ENCODE measurements at places on chromosomes 5 and 9.

DNA sequence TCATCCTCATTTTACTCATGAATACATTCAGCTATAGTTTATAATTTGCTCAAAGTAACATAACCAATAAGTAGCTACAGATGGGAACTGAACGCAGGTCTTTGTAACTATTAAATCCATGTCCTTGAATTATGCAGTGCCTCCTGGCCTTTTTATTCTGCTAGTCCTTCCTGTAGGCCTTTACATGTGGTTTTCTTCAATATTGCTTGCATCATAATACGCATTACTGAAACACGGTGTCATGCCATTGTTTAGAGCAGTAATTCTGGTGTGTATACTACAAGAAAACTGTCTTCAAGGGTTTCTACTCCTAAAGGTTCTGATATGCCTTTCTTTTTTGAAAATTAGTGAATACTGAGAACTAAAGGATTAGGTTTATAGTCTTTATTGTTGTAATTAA, 20.7 kb downstream of the CWC27 start:
- no peak for DNase-seq

DNA sequence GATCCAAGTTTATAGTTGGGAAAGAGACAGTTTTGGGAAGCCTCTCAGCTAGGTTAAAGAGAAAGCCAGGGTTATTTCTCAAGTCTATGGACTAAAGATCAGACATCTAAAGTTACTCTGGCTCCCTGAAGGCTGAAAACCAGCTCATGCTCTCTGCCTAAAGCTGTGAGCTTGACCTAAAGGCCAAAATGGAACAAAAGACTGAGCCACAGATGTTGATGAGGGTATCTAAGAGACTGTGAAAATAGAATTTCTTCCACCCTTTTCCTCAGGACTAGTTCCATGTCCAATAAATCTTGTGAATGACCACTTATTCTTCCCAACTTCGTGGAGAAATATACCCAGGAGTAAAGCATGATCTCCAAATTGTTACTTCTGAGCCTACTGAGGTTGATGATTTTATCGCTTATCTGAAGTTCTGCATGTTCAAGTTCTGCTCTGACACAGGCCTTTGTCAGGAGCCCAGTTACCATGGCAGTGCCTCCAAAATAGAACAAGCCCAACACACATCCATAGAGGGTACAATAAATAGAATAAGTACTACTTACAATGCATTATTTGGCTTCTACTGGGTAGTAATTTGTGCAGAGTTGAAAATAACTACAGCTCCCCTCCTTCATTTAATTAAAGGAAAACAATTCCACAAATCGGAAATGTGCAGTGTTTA, 373.6 kb downstream of the NTRK2 start:
- no peak for DNase-seq

GRCh38 chr9:111533099-111533790, 8.3 kb downstream of the ZNF483 start:
- no peak for DNase-seq

DNA sequence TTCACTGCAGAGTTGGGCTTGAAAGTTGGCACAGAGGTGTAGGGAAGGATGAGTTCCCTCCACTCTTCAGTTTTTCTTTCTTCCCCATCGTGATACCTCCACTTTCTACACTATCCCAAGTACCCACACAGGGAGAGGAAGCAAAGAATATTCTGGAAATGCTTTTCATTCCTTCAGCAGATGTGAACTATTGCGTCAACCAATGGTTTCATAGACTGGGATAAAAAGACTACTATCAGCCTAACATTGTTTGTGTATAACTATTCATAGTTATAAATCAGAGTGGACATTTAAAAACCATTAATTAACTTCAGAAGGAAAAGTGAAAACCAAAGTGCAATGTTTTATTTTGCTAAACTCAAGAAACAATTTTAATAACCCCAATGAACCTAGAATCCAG, 63.6 kb upstream of the MAMDC2 start:
- DNase-seq = no peak

- DNase-seq = no peak
These were observed 33.3 kb upstream of the RORB start for GRCh38 chr9:74463825-74464224.

DNA sequence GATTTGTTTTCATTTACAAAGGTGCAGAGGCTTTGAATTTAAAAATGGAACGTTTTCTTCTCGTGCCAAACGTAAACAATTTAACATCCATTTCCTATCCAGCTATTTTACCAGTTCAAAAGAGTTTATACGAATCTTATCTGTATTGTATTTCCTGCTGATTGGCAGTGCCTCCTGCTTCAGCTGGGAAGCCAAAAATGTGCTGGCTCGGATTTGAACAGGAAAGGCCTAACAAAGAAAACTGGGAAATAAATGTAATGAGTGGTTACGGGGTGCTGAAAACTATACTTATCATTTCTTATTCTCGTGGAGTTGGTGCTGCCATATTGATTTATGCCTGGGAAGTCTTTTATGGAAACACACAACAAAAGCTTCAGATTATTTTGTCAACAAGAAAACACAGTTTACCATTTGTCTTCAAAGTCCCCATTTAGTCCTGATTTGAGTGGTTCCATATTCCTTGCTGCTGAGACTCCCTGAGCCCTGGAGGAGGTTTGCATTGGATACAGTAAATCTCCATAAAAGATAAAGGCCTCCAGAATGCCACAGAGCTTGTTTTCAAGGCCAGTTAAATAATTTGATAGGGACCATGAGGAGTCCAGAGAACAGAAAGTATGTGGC, 507.4 kb downstream of the RASEF start:
- no peak for DNase-seq

- no peak for DNase-seq
These were observed 100.6 kb downstream of the LHFPL2 start for GRCh38 chr5:78547731-78548615.

DNA sequence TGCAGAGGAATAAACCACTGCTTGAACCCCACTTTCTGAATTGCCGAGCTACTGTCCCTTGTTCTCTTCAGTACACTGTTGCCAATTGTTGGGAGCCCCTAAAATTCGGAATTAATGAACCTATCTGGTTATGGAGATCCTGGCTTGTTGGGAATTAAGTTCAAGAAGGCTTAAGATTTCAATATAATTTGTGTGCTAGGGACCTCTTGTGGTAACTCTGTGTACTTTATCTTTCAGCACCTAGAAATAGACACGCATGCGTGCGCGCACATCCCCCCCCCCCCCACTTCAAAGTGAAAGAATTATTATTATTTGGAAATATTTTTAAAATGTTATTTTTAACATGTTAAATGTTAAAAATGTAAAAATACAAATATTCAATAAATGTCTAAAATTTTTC, 53.3 kb upstream of the FAM169A start:
- peak; percentile 52 for DNase-seq

GRCh38 chr5:2753452-2754420, 2.3 kb upstream of the IRX2 start:
- no peak for DNase-seq

- DNase-seq = peak; percentile 5
These were observed 60.6 kb downstream of the COMMD10 start for GRCh38 chr5:116145416-116145815.

- DNase-seq = no peak
These were observed 49.2 kb downstream of the KIAA1958 start for GRCh38 chr9:112535811-112536210.

- DNase-seq = peak; percentile 57
These were observed 5.2 kb downstream of the IL13 start for GRCh38 chr5:132662925-132663770.

DNA sequence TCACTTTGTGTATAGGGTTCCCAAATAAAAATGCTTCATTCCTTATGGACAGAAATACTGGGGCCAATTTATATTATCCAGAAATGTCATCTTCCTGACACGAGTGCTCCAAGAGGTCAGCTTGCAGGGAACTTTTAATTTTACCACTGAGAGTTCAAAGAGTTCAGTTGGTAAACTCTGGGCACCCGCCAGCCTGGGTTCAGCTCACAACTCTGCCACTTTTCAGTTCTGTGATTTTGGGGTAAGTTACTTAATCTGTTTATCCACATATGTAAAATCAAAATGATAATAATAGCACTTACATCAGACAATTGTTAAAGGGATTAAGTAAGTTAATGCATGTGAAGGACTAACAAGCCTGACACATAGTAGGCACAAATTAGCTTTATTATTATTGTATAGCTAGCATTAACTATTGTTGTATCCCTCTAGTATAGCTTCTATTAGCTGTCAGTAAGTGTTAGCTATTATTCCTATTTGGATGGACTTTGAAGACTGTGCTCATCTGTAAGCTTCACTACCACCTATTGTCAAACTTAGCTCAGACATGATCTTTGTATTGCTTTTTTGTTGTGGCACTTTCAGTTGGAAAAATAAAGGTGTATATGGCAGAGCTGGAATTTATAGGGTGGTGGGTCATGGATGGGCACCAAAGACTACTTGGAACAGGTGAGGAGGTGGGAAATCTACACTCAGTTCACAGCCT, 1.6 kb downstream of the MEGF10 start:
- DNase-seq = no peak

GRCh38 chr5:139512786-139513390, 30.3 kb upstream of the STING1 start:
- no peak for DNase-seq

- DNase-seq = peak; percentile 63
These were observed 52.9 kb downstream of the COMMD10 start for GRCh38 chr5:116137544-116138378.

- no peak for DNase-seq
These were observed 103.1 kb downstream of the CEMIP2 start for GRCh38 chr9:71665247-71665646.

GRCh38 chr5:62692946-62693713, 114.5 kb downstream of the LRRC70 start:
- DNase-seq = no peak

GRCh38 chr5:78376315-78376714, 15.9 kb downstream of the SCAMP1 start:
- DNase-seq = no peak

DNA sequence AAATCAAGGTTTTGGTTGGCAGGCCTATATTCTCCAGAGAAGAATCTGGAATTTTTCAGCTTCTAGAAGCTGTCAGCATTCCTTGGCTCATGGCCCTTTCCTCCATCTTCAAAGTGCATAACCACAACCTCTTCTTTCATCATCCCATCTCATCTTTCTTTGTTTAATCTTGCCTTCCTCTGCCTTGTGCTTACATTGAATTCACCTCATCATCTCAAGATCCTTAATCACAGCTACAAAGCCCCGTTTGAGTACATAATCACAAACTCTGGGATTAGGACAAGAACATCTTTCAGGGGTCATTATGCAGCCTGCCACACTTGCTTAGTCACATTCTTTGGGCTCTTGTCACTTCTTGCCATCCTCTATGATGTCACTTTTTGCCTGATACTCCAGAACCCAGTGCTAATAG, 130.3 kb downstream of the FOXD1 start:
- no peak for DNase-seq

DNA sequence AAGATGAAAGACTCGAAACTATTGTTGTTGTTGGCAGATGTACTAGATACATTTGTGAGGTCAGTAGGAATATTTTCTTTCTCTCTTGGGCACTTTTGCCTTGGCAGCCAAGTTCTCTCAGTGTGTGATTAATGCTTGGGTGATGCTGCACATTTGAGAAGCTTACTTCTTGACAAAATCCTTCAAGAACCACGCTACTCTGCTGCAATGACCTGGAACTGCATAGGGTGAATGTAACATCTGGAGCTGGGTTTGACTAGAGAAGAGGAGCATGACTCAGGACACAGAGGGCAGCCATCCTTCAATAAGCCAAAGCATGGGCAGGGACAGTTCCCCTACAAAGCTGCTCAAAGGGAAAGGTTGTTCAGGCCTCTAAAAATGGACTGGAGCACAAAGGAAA, 75.5 kb upstream of the PUM3 start:
- DNase-seq = no peak

DNA sequence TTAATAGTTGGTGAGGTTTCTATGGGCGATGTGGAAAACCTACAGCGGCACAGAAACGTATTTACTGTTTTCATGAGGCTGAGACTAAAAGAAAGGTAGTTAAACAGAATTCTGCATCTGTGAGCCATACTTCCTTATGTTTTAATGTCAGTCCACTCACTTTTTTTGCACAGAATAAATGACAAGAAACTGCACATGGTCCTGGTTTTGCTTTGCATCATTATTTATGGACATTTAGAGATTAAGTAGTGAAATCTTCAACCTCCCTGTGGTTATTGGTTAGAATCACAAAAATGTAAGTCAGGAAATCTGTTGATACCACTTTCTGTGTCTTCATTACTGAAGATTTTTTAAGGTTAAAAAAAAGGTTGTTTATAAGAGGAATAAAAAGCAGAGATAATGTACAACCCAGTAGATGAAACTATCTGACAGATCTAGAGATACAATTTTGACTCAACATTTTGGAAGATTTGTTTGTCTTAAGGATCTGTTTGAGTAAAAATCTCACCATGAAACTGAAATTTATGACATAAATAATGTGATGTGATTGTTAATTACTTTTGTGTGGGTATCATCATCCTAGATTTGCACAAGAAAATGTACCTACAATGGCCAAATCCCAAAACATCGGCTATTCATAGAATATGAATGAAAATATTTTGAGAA, 2.4 kb downstream of the PRR16 start:
- DNase-seq = no peak

GRCh38 chr5:51279983-51280706, 103.1 kb upstream of the ISL1 start:
- DNase-seq = no peak

DNA sequence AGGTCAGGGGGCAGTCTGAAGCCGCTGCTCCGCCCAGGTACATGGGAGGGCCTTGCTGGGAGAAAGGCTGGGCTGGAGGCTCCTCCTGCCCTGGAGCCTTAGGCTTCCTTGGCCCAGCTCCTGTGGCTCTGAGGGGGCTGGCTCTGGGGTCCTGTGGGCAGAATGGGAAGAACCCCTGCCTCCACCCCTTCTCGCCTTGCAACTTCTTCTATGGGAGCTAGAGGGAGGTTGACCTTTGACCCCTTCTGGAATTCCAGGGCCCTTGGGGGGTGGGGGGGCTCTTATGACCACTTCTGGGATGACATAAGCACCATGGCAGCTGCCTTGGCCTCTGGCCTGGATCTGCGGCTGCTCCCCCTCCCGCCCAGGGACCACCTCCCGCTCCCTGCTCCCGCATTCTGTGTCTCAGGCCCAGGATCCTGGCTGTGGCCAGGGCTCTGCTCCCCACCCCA, 32.2 kb downstream of the IER5L start:
- DNase-seq = no peak

GRCh38 chr9:120559546-120559945, 20.4 kb downstream of the CDK5RAP2 start:
- DNase-seq = no peak

GRCh38 chr9:23153058-23153457, 673.0 kb downstream of the ELAVL2 start:
- no peak for DNase-seq

- no peak for DNase-seq
These were observed 109.4 kb downstream of the PSD2 start for GRCh38 chr5:139904816-139905661.

DNA sequence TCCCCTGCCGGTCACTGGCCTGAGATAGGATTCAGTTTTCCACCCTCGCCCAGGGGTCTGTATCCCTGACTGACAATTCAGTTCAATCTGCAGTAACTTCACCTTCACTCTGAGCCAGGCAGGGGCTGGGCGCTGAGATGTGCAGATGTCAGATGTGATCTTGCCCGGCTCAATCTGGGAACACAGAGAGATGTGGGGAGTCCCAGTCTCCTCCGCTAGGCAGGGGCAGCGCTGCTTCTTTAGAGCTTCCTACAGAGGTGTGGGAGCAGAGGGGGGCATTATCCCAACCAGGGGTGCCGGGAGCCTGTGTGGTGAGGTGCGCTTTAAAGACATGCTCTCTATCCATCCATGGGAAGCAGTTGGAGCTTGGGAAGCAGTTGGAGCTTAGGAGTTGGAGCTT, 14.6 kb downstream of the TMOD1 start:
- DNase-seq = no peak

GRCh38 chr5:33629999-33630398, 189.2 kb downstream of the TARS1 start:
- no peak for DNase-seq
